Omental fat pad (tissue), 4 donors: ENCODE measurements at places on chromosomes 3 and 15. TPM values are rescaled to one million over a fixed set of nuclear protein-coding genes. Genes with fewer than 3 reads are reported as not detected.

Gene SNTN
- not detected for total RNA-seq

Gene SHF
- 1.9 TPM for total RNA-seq

Gene WNT5A
- total RNA-seq: 11.4 TPM

DNA sequence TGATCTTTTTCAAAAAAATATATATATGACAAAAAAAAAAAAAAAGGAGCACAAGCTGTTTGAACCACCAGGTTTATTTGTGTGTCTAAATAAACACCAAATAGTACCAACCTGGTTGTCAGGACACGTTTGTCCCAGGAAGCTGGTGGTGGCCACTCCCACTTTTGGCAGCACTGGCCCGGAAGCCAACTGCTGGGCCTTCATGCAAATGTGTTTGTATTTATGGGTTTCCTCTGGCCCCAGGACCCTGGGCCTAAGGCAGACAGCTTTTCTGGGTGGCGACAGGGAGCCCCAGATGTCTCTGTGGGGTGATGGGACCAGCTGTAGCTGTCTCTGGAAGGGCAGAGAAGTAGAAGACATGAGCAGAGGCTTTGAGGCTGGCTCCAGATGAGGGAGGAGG, 31.6 kb downstream of the PRKCD start:
- DNase-seq: no peak

GRCh38 chr3:148211725-148212124, 486.0 kb upstream of the AGTR1 start:
- DNase-seq: no peak

Gene SLC6A1
- 0.09 TPM for total RNA-seq

DNA sequence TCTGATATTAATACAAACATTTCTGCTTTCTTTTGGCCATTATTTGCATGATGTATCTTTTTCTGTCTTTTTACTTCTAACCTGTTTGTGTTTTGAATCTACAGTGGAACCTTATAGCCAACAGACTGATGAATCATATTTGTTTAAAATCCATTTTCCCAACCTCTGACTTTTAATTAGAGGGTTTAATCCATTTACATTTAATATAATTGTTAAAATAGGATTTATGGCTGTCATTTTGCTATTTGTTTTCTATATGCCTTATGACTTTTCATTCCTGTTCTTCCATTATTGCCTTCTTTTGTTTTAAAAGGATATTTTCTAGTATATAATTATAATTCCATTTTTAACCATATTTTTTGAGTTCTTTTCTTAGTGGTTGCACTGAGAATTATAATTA, 286.1 kb downstream of the ZNF621 start:
- no peak for DNase-seq

Gene NMNAT3
- 7.7 TPM for total RNA-seq

DNA sequence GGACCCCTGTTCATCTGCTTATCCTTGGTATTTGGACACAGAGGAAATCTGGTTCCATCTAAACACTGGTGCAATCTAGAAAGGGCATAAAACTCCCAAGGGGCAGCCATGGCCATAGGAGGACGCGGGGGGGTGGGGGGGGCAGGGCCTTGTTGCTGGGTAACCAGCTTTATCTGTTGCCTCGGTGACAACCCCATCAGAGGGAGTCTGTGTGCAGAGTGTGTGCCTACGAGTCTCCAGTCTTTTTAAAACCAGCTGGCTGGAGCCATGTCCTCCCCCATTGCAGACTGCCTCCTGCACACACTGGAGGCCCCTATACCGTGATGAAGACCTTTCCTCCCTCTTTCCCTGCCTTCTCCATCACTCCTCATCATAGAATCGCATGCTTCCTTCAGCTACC, 26.4 kb upstream of the CORO2B start:
- no peak for DNase-seq

GRCh38 chr3:14789640-14790285, 29.0 kb upstream of the FGD5 start:
- no peak for DNase-seq

Gene SMAD3
- 55.2 TPM for total RNA-seq

DNA sequence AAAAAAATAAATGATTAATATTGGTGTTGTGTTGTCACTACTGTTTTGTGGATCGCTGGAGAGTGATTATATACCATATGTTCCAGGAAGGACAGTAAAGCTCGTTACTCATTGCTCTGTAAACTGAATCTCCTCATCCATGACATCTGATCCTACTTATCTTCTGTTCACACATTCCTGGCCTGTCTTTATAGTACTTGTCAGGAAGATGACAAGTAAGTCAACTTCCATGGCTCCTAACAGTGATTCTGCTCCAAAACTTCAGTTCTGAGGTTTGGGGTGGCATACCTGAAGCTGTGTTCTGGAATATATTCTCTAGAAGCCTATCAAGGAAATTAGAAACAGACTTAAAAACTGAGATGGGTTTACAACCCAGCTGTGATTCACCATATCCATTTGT, 288.9 kb downstream of the ZBBX start:
- DNase-seq: no peak

DNA sequence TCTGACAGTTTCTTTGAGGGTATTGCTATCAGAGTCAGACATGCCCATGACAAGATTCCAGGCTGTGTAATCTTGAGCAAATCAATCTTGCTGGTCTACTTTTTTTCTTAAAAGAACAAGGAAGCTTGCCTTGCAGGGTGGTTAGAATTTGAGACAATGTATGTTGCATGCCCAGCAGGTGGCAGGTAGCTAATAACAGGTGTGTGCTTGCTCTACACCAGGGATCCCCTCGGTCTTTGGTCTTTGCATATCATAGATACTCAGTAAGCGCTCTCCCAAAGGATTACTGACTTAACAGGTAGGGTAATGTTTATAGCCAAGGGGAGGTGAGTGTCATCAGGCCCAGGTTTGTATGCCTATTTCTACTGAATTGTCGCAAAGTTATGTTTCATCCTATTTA, 37.3 kb downstream of the CACNA1D start:
- DNase-seq: no peak

- no peak for DNase-seq
Observed at GRCh38 chr3:25531971-25532370, 103.9 kb downstream of the RARB start.

Gene ANKRD34C
- total RNA-seq: not detected

DNA sequence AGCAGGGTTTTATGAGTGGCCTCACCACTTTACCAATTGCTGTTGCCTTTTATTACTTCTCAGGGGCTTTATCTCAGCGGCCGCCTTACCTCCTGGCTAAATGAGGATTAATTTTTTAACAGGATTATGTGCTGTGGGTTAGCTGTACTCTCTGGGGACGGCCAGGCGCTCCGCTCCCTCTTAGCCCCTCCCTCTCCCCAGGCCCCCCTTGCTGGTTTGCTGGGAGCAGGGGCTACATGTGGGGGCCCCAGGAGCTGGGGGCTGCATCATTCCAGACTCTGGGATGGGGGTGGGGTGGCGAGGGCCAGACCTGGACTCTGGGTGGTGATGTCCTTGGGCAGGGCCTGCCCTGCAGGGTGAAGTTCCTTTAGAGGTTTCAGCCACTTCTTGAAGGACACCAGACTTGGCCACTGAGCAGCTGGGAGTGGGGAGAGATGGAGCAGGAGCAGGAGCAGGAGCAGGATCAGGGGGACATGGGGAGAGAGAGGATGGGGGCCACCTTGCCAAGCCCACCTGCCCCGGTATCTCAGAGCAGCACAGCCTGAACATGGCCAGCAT, 196.1 kb downstream of the GOLGA6L6 start:
- no peak for DNase-seq

GRCh38 chr3:180325533-180325932, 276.4 kb upstream of the TTC14 start:
- no peak for DNase-seq

DNA sequence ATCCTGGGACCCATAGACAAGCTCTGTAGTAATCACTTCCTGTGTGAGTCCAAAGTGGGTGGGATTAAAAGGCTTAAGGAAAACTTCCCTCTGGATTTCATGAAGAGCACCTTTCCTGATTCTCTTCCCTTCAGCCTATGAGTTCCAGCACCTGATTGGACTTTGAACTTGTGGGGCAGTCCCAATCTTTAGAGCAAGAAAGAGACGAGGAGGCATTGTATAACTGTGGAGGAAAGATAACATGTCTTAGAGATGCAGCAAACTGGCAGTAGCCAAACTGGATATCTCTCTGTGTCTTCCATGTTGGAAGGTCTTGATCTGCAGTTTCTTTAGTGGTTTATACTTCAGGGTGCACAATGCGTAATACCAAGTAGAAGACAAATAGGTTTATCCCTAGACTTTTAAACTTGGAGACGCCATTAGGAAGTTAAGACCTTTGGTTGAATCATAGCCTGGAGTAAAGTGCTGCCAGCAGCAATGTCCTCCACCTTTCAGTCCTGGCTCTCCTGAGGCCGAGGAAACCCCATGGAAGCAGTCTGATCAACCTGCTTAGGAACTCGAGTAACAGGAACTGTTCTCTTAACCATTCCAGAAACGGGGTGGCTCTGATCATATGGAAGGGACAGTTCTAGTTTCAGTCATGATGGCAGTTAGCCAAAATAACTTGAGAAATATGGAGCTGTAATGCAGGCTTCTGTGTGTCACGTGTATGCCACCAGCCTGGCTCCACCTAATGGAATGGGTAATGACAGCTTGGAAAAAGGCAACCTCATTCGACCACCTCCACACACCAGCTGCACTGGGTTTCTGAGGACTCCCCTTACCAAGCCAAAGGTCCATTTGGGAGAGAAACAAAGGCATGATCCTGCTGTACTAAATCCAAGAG, 4.7 kb downstream of the EIF1B start:
- DNase-seq: no peak

DNA sequence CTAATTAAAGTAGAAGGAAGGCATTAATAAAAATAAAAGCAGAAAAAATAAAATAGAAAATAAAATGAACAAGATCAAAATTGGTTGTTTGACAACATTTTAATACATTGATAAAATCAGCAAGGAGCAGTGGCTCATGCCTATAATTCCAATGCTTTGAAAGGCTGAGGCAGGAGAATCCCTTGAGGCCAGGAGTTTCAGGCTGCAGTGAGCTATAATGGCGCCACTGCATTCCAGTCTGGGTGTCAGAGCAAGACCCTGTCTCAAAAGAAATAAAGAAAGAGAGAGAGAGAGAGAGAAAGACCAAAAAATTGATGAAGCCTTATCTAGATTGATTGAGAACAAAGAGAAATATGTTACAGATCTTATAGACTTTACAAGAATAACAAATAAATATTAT, 2.1 kb downstream of the XCR1 start:
- DNase-seq: no peak

GRCh38 chr15:62879770-62880169, 162.8 kb upstream of the TPM1 start:
- no peak for DNase-seq

Gene PLA2G4B
- total RNA-seq: 1.1 TPM

Gene XCR1
- 0.09 TPM for total RNA-seq

DNA sequence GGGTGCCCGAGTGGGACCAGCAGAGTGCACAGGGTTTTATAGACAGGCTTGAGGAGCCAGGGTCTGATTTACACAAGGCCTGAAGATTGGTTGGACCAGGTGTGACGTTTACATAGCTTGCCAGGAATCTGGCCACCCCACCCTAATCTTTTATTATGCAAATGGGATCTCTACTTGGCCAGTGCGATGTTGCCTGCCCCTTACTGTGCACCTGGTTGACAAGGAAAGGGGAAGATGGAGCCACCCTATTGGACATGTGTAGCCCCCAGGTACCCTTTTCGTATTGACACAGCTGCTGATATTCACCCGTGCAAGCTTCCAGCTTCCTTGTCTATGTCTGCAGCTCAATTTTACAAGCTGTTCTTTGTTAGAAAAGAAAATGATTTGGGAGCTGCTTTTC, 132.0 kb downstream of the ARNT2 start:
- DNase-seq: no peak

Gene TMEM212
- not detected for total RNA-seq

Gene DUOXA2
- total RNA-seq: not detected

DNA sequence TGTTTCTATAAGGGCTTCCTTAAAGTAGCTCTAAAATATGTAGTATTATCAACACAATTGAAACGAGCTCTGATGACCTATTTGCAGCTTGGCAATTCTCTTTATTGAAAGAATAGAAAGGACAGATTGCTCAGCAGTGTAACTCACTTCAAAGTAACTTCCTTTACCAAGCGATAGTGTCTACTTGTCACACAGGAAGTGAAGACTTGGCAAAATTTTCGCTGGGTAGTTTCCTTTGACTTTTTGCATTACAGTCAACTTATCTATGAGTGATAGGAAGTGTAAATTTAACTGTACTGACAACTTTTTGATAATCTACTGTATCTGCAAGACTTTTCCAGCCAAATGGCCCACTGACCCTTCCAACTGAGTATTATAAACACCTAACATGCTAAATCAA, 22.8 kb downstream of the SLC9A9 start:
- DNase-seq: no peak

Gene CADM2
- 8.7 TPM for total RNA-seq

Gene FETUB
- total RNA-seq: not detected

Gene FGF7
- 115 TPM for total RNA-seq

DNA sequence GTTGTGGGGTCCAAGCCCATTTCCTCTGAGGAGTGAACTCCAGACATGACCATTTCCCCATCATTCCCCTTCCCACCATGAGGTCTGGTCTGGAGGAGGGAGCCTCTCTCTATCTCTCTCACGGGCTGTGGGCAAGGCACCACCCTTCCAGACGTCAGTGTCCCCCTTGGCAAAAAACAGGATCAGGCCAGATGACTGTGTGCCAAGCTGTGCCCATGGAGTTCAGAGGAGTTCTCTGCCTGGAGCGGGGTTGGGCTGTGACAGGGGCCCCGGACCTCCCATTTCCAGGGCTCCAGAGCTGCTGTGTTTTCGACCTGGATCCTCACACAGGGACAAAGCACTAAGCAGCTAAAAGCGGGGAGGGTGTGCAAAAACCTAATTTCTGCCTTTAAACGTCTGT, 124.5 kb downstream of the RAB11A start:
- no peak for DNase-seq

GRCh38 chr3:188567478-188568195, 413.7 kb downstream of the LPP start:
- no peak for DNase-seq

DNA sequence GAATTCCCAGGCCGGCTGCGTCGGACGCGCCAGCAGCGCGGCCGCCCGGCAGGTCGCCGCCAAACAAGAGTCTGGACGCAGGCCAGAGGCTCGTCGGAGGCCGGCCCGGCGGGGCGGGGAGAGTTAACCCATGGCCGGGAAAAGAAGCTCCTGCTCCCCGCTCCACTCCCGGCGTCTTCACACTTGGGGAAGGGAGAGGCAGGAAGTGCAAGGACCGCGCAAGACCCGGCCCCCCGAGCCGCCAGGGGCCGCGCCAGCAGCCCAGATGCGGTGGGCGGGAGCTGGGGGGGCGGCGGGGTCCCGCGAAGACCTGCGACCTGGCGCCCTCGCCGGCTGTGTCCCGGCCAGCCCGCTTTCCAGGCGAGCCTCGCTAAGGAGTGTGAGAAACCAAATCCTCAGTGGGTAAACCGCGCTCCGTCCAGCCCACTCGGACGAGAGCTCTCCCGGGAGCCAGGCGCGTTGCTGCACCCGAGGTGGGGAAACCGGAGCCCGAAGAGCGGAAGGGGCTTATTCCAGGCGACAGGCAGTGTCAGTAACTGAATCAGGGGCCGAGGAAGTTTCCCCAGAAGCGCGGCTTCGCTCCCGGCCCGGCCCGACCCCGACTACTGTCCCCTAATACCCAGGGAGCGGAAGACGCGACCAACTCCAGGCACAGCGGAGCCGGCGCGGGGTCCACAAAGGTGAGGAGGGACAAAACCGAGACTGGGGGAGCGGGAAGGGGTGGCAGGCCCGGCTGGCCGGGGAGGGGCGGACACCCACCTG, 721 bp downstream of the ADAMTS7 start:
- no peak for DNase-seq

Gene SLC12A8
- 65.3 TPM for total RNA-seq

GRCh38 chr3:73270839-73271483, 209.5 kb downstream of the EBLN2 start:
- no peak for DNase-seq

GRCh38 chr3:33898901-33899300, 100.5 kb downstream of the PDCD6IP start:
- DNase-seq: no peak

Gene CHRNA7
- total RNA-seq: 0.36 TPM
